Vagina (tissue), 2 donors: ENCODE measurements at places on chromosomes 1 and 21.
A peak's percentile ranks its signal among the peaks of the same experiment; 100 is the strongest.

GRCh38 chr1:101484689-101485338, 248.0 kb downstream of the S1PR1 start:
- no peak for DNase-seq

GRCh38 chr1:154816369-154816768, 53.7 kb downstream of the KCNN3 start:
- no peak for DNase-seq

GRCh38 chr1:22052115-22053016, at the start of gene CDC42:
Gene CDC42, plus strand, starts transcription at chr1:22052709. Its CDS starts 25,770 bp downstream, at chr1:22078479.
- DNase-seq: peak; percentile 96

GRCh38 chr1:193368302-193368701, 181.9 kb upstream of the B3GALT2 start:
- DNase-seq: no peak

DNA sequence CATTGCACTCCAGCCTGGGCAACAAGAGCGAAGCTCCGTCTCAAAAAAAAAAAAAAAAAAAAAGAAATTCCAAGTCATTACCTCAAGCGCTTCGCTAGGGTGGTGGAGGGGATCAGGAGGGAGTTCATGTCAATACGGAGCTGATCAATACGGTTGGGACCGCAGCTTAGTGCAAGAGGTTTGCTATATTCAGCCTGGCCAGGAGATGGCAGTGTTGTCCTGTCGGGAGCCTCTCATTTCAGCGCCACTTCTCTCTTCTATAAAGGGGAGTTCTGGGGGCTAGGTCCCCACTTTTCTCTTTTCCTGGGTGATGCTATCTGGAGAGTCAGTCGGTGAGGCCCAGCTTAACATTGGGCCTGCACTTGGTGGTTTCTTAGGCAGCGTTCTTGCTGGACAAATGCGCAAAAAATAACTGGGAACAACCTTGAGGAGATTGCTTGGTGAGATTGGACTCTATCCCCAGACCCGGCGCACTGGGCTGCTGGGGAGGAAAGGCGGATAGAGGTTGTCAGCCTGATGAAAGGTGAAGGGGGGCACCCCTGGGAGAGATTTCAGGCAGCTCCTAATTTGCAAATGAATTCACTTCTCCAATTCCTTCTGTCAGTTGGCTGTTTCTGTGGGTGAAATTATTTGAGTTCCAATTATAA, 40.4 kb downstream of the KIAA0040 start:
- DNase-seq: no peak

- DNase-seq: no peak
These were observed 10.4 kb upstream of the BCAR3 start for GRCh38 chr1:93692026-93692425.

DNA sequence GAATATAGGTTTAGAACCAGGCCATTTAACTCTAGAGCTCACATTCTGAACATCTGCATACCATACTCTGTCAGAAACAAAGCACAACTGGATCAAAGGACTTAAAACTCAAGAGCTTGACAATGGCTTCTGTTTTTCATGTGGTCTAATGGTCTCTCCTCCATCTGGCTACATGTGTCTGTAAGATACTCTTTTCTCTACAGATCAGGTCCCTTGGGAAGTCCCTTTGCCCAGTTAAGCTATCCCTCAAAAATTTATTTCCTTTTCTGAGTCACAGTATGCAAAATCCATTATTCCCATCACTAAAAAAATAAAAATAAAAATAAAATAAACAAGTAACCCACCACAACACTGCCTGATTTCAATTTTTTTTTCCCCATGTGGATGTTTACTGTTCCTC, 357.0 kb upstream of the PRMT6 start:
- no peak for DNase-seq

DNA sequence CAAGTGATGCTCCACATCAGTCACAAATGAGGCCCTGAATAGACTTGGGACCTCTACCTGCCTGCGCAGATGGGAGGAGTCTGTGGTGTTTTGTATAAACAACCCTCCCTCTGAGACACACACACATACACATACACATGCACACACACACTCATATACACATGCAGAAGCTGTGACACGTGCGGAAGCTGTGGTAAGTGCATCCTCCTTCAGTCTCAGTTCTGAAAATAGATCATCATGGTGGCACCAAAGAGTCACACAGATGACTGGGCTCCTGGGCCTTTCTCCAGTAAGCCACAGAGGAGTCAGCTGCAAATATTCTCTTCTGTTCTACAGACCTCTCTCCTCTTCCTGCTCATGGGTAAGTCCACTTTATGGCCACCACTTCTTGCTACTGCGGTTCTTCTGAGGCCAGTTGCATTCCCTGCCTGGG, at the start of gene LY9:
TSS of gene LY9 (plus strand) at position 224 of the 433 bp plus-strand sequence. CDS start at position 238, 14 bp downstream.
- DNase-seq: no peak

DNA sequence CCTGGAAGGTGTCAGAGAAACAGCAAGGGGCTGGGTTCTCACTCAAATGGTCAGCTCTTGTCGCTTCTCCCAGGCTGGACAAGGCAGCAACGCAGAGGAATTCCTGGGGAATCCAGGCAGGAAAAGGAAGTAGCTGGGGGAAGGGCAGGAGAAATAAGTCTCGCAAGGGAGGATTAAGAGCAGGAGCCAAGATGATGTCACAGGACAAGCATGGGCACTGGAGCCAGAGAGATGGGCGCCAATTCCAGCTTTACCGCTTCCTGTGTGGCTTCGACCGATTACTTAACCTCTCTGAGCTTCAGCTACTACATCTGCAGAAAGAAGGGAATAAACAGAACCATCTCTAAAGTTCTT, 70.5 kb downstream of the SSBP3 start:
- DNase-seq: peak; percentile 95

DNA sequence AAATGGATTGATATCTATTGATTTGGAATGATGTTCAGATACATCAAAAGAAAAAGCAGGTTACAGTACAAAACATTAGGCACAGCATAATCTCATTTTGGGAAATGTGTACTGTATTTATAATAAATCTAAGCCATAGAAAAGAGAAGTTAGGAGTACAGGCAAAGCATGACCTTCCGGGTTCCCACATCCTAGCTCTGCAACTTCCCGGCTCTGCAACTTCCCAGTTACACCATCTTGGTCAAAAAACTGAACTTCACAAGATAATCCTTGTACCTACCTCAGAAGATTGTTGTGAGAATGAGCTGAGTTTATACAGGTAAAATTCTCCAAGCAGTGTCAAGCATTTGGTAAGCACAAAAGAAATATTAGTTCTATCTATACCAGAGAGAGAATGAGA, 21.7 kb upstream of the SLC44A3 start:
- no peak for DNase-seq

DNA sequence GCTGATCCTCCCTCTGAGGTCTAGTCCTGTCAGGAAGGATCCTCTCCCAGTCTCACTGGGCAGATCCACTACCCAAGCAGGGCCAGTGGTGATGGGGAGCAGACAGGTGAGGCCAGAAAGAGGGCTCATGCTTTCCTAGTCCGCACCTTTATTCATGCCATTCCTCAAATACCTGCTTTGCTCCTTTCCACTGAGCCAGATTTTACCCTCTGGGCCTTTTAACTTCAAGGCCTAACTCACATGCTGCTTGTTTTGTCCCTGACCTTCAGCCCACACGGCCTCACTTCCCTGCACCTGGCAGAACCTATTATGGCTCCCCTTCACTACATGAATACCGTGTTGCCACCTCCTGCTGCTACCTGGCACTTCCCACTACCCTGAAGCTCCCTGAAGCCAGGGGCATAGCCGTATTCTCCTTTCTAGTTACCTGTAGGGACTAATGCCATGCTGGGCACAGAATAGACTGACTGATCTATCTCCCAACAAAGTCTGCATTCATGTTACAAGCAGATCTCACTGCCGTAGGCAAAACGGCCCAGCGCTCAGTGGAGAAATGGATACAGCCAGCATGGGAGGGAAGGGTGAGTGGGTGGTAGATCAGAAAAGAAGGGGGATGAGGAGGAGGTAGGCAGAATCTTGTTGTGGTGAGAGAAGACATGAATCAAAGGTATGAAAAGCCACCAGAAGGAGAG, 36.1 kb upstream of the GOLT1A start:
- DNase-seq: no peak

GRCh38 chr1:173603056-173603591, at the start of gene SLC9C2:
Gene SLC9C2, minus strand, starts transcription at chr1:173603072. Its CDS starts 1,296 bp downstream, at chr1:173601776.
- no peak for DNase-seq

GRCh38 chr21:14075346-14076142, 135.2 kb downstream of the LIPI start:
- no peak for DNase-seq

GRCh38 chr1:14479865-14480264, 118.6 kb upstream of the KAZN start:
- no peak for DNase-seq

DNA sequence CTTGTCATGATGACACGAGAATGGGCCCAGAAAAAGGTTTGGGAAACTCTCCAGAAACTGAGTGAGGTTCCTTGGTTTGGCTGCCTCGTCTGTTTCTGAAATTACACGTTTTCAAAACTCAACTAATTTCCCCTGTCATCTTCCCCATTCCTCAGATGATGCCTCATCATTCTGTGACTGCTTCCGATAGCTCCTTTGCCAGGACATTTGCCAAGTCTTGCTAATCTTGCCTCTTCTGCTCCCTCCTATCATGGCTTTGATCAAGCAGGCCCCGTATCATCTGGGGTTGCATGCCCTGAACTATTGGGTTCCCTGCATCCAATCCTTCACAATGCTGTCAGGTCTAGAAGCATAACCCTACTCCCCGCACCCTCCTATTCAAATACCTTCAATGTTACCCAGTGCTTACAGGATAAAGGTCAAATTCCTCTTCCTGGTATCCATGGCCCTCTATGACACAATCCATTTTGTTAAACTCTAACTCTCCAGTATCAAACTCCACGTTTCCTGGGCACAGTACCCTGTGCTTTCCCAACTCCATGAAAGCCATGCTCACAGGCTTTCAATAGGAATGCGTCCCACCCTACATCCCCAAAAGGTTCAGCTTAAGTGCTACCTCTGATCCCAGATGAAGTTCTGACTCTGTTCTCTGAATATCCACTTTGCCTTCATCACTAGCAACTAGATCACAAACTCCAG, 22.2 kb upstream of the TMEM200B start:
- no peak for DNase-seq

- no peak for DNase-seq
These were observed 160.1 kb downstream of the FASLG start for GRCh38 chr1:172818841-172819527.

- no peak for DNase-seq
These were observed 289.2 kb upstream of the DPYD start for GRCh38 chr1:98210064-98210463.

GRCh38 chr1:163102590-163102989, 33.4 kb downstream of the RGS4 start:
- DNase-seq: no peak

- no peak for DNase-seq
These were observed 61.0 kb downstream of the DNTTIP2 start for GRCh38 chr1:93817819-93818569.

DNA sequence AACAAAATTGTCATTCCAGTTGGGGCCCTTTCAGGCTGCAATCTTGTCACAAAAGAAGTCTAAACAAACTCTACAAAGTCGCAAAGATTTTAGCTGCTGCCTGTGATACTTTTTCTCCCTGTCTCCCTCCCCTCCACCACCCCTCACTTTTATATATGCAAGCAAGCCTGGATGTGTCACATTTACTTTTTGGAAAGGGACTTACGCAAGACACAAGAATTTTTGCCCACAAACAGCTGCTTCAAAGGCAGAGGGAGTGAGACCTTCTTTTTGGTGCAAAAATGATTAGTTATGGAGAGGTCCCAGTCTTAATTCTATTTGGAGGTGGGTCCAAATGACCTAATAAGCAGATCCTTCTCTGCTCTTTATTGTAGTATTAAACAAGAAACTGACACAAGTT, 22.9 kb upstream of the RALGPS2 start:
- no peak for DNase-seq

DNA sequence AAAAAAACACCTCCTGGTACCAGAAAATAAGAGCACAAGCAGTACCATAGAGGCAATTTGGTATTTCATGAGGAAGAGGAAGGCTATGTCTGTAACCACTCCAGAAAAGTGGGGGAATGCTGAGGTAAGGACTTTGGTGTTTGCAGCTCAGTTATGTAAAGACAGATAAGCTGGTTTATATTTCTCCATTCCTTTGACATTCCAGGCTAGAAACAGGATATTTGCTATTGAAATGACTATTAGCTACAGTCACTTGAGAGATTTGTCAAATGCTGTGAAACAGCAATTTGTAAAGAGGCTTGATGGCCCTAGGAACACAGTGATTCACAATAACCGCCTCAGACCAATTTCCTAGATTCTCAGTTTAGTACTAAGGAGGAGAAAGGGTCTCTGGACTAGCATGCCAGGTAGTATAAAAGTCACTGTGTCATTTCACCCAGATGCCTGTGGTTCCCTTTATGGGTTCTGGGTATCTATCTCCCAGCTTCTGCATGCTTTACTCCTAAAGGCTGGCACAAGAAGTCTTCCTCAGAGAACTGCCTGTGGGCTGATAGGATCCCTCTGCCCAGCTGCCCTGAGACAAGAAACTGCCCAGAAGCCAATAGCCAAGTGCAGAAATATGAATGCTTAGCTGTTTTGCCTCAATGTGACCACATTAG, 80.5 kb downstream of the VCAM1 start:
- no peak for DNase-seq

GRCh38 chr1:206634365-206635079, 814 bp upstream of the DYRK3 start:
- DNase-seq: peak; percentile 91

DNA sequence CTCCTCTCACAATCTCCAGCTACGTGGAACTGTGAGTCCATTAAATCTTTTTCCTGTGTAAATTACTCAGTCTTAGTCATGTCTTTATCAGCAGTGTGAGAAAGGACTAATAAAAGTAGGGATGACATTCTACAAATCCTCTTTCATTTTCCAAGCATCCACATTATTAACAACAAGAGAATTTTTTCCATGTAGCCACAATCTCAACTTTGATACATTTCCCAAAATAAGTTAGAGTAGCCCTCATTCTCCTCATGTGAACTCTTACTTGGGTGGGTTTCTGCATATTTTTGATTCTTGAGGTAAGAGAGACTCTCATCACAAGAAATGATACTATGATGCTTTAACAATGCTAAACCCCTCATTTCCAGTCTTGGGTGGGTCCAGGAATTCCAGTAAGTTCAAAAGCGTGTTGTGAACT, 52.8 kb downstream of the TNFSF18 start:
- DNase-seq: no peak

GRCh38 chr1:6507461-6507911, 16.0 kb upstream of the PLEKHG5 start:
- DNase-seq: no peak

DNA sequence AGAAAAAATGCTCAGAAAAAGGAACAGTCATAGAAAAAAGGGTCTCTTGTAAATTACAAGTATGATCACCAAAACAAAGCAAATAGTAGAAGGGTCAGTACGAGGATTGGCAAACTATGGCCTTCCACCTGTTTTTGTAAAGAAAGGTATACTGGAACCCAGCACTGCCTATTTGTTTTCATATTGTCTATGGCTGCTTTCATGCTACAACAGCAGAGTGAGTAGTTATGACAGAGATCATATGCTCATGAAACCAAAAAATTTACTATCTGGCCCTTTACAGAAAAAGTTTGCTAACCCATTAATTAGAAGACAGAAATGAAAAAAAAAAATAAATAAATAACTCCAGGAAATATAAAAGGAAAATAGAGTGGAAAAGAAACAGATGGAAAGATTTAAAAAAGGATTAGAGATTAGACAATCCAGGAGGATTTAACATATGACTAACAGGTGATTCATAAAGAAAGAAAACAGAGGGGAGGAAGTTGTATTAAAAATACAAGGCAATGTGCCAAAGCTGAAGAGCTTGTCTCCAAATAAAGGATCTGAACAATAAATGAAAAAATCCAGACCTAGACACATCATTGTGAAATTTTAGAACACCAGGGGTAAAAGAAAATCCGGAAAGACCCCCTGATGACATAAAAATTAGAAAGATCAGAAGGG, 108.5 kb upstream of the SERTAD4 start:
- DNase-seq: no peak
